ENCODE measurements at places on chromosomes 4 and X. TPM values are rescaled to one million over a fixed set of nuclear protein-coding genes. Genes with fewer than 3 reads are reported as not detected.

GRCh38 chr4:183322326-183322725 is at the start of gene CLDN24:
CLDN24 (minus strand) TSS chr4:183322426; CDS start chr4:183322426, 0 bp downstream.
- no peak within 1 kb of the TSS for H3K27ac ChIP-seq
- H3K4me1 ChIP-seq, result no peaks in the 10 kb centered on the region
- no peaks in the 10 kb centered on the region for H3K27me3 ChIP-seq

DNA sequence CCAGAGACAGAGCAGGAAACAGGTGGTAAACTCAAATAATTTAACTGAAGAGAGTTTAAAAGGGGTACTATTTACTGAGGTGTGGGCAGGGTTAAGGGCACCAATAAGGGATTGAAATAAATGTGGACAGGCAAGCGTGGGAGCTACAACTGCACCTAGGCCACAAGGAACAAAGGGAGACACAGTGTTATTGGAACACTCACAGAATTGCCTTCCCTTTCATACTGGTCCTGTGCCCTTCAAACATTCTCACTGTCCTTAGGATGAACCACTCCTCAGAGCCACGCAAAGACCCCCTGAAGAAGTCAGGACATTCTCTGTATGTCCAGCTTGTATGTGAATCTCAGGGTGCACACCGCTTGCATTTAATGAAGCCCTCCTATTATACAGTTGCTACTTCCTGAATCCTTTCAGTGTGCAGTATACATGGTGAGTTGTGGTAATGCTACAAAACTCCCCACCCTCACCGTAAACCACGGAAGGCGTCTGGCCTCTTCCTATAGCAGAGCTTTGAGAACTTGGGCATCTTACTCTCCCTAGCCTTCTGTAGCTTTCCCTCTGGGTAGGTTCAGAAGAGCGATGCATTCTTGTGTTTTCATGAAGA is 9.6 kb upstream of the MRPL1 start:
- no peaks in the 10 kb centered on the region for H3K36me3 ChIP-seq
- peaks cover 25% of the 10 kb centered on the region for H3K4me1 ChIP-seq
- no peak overlapping the region for H3K4me3 ChIP-seq
- H3K27ac ChIP-seq, result peak overlapping the region; percentile 47

The ARHGAP36 gene
- not detected for polyA plus RNA-seq

DNA sequence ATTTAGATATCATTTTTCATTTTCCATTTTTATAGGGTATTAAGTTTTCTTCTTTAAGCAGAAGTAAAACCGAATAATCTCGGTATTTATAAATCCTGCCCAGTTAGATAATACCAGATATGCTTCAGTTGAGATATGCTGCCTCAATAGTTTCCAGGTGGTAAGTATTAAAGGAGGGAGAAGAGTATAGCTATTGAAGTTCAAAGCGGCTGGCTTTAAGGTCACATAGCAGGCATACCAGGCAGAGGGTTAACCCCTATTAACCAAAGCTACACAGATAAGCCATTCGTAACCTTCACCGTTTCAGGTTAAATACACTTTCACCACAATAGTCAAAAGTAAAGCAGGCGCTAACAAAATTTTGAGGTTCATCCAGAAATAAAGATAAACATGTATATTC is 54.2 kb downstream of the EDNRA start:
- H3K4me3 ChIP-seq, result no peak overlapping the region
- H3K27me3 ChIP-seq, result no peaks in the 10 kb centered on the region
- no peak overlapping the region for H3K27ac ChIP-seq

- peaks cover 2% of the 10 kb centered on the region for H3K36me3 ChIP-seq
- peaks cover 14% of the 10 kb centered on the region for H3K4me1 ChIP-seq
- H3K27me3 ChIP-seq, result no peaks in the 10 kb centered on the region
- no peak overlapping the region for H3K4me3 ChIP-seq
Observed at GRCh38 chr4:24853142-24853541, 57.8 kb downstream of the SOD3 start.

DNA sequence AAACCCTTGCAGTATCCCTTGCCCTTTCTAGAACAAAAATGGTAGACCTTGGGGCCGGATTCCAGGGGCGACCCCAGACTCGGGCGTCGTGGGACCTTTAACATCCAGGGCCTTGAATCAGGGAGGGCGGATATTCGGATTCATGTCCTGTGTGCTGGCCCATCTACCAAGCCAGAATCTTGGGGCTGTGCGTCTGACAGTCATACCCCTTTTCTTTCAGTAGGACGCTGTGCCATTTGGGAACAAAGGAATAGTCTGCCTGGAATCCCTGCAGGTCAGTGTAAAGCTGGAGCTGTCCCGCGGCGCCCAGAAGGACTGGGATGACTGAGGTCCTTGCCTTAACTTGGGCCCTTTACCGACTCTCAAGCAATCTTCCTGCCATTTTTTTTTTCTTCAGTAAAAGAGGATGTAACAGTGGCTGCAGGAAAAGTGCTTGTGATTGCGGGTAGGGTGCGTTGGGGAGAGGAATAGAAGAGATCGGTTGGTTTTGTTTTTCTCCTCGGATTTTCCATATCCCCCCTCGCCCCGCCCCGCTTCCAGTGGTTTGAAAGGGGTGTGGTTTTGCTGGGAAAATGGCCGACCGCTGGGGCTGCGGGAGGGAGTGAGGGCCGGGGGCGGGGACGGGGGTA is 518 bp downstream of the ARMCX1 start:
- no peaks in the 10 kb centered on the region for H3K27me3 ChIP-seq
- DNase-seq, result peak; percentile 71
- H3K36me3 ChIP-seq, result no peaks in the 10 kb centered on the region

The POU3F4 gene
- not detected for polyA plus RNA-seq

The SLITRK4 gene
- polyA plus RNA-seq, result 0.15 TPM

GRCh38 chr4:13088726-13089658 is 395.1 kb downstream of the RAB28 start:
- no peaks in the 10 kb centered on the region for H3K27me3 ChIP-seq
- DNase-seq, result no peak
- no peaks in the 10 kb centered on the region for H3K36me3 ChIP-seq
- H3K27ac ChIP-seq, result no peak overlapping the region
- H3K4me3 ChIP-seq, result no peak overlapping the region

All from heart left ventricle (tissue), 16 donors.